Type B pancreatic cell (in vitro differentiated cells): ENCODE measurements at places on chromosomes 5 and 9. TPM values are rescaled to one million over a fixed set of nuclear protein-coding genes. Genes with fewer than 3 reads are reported as not detected.
A peak's percentile ranks its signal among the peaks of the same experiment; 100 is the strongest.

The TMEM252 gene
- 0.67 and 0.80 TPM in 2 replicates for total RNA-seq

The KCNV2 gene
- total RNA-seq, result not detected in 2 replicates

The PFN3 gene
- total RNA-seq, result not detected in 2 replicates

- no peak for DNase-seq
Measured at GRCh38 chr9:111298731-111299598, 31.1 kb downstream of the OR2K2 start.

- no peak for DNase-seq
Measured at GRCh38 chr5:142078221-142078620, 30.4 kb upstream of the NDFIP1 start.

The ASTN2 gene
- 15.9 and 18.0 TPM in 2 replicates for total RNA-seq

The SLC34A1 gene
- 0.12 and 0.22 TPM in 2 replicates for total RNA-seq

DNA sequence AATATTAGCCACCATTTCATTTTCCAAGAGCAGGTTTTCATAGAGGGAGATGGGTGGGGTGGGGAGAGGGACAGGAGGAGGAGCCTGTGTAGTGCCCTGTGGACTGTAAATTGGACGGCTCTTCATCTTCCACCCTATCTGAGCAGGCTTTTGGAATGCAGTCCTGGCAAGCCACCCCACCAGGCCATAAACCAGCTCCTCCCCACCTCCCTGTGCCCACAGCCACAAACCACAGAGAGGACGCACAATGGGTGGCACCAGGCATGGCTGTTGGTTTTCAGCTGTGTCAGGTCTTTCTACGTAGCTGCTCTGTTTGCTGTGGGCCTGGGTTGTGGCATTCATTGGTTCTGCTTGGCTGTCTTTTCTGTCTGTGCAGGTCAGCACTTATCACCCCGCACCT, 58.0 kb downstream of the PLAC8L1 start:
- no peak for DNase-seq

- no peak for DNase-seq
Measured at GRCh38 chr9:111740739-111741138, 54.0 kb downstream of the SHOC1 start.

The F12 gene
- total RNA-seq, result 3.2 and 5.7 TPM in 2 replicates

DNA sequence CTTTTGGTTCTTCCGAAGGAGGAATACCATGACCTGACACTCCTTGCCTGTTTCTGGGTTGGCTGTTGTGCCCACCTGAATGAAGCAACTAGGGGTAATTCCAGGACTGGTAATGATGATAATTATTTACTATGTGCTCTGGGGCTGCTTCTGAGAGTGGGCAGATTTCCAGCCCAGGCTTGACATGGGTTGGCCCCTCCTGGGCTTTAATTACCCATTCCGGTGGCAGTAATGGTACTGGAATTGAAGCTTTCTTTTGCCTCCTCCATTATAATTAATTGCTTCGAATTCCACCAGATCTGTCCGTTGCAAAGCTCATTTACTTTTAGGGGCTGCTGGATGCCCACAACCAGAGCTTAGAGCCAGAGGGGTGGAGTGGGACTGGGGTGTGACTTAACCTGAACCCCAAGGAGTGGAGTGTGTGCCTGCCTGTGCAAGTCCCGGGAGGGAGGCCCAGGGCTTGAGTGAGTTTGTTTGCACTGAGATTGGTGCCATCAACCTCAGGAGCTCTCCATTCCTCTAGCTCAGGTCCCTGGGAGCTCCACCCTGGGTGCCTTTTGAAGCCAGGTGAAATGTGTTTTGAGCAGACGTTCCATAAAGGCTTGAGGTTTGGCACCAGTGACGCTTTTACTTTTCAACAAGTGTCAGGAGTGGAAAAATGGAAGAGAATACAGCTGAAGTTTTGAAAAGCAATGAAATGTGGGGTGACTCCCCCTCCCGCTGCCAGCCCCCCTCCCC, 214.6 kb downstream of the PDZD2 start:
- no peak for DNase-seq

- DNase-seq, result no peak
Measured at GRCh38 chr9:76296561-76297310, 97.5 kb downstream of the RFK start.

DNA sequence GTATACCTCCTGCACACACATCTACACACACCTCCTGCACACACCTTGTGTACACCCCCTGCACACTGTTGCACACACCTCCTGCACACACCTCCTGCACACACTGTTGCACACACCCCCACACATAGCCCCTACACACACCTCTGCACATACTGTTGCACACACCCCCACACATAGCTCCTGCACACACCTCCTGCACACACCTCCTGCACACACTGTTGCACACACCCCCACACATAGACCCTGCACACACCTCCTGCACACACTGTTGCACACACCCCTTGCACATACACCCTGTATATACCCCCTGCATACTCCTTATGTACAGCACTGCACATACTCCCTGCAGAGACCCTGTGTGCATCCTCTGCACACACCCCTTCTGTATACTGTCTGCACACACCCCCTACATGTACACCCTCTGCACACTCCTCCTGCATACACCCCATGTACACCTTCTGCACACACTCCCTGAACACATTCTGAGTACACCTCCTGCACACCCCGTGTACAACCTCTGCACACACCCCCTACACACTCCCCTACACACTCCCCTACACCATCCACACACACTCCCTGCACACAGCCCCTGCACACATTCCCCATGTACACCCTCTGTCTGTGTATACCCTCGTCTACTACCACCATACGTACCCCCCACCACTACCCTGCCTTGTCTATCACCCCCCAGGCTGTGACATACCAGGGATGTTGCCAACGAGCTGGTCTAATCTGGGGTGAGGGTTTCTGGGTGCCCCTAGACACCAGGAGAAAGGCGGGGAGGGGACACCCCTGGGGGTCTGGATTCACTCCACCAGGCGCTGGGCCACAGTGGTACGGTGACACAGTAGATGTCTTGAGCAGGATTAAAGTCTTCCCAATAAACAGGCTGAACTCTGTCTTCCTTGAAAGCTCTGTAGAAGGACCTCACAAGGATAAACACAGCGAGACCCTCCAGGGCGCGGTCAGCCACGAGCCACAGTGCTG, 1.1 kb upstream of the CEP72 start:
- DNase-seq, result peak; percentile 40

- no peak for DNase-seq
Measured at GRCh38 chr5:142246-142810, 49.0 kb upstream of the LRRC14B start.

The SLIT3 gene
- 17.0 and 56.6 TPM in 2 replicates for total RNA-seq

DNA sequence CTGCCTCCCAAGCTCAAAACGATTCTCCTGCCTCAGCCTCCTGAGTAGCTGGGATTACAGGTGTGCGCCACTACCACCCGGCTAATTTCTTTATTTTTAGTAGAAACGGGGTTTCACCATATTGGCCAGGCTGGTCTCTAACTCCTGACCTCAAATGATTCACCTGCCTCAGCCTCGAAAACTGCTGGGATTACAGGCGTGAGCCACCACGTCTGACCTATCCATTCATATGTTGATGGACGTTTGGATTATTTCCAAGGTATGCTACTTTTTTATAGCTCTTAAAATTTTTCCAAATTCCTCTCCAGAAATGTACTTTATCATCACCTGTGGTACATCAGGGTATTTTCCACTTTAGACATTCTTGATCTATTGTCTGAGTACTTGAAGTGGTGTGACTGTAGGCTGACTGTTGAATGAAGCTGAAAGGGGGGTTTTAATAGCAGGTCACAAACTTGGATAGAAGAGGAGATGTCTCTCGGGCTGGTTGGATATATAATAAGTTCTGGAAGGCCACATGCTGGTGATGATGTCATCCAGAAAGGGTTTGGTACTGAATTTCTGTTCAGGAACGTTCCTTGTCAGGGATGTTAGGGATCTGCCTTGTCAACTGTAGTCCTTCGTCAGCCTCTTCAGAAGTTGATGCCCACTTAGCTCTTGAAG, 7.4 kb downstream of the CTNNA1 start:
- no peak for DNase-seq

- no peak for DNase-seq
Measured at GRCh38 chr9:6576987-6577386, 68.5 kb downstream of the GLDC start.

The TAS2R1 gene
- not detected in 2 replicates for total RNA-seq

DNA sequence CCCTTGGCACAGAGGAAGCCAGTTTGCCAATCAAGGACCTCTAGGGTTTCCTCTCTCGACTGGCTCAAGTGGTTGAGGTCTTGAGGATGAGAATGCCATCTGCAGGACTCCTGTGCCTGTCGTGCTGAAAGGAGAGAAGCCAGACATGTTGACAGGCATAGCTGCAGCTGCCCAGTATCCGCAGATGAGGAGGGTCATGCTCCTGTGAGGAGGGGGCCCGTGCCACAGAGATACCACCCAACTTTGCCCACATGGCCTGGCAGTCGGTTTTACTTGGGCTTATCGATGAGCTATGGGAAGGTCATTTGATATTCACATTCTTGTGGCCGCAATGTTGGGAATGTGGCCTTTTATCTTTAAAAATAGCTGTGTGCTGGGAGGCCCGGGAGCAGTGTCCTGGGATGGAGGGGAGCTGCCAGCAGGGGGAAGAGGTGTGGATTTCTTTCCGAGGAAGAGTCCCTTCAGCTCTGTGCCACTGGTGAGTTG, 17.4 kb downstream of the FRMPD1 start:
- no peak for DNase-seq

DNA sequence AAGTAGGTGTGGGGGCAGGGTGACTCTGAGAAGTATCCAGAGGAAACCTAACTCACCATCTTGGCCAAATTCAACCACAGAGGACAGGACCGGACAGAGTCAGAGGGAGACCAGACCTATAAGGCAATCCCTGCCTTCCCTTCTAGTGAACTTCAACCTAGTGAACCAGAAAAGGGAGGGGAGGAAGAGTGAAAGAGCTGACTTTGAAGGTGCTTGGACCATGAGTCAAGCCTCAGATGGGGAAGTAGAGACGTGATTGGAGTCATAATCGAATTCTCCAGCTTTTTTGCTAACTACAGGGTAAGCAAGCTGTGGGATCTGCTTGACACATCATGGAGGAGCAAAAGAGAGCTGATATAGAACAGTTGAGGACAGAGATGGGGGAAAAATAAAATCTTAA, 18.8 kb upstream of the KIF2A start:
- DNase-seq, result no peak

GRCh38 chr5:146365618-146366017, 27.0 kb downstream of the POU4F3 start:
- no peak for DNase-seq

The PCDH12 gene
- total RNA-seq, result not detected in 2 replicates

DNA sequence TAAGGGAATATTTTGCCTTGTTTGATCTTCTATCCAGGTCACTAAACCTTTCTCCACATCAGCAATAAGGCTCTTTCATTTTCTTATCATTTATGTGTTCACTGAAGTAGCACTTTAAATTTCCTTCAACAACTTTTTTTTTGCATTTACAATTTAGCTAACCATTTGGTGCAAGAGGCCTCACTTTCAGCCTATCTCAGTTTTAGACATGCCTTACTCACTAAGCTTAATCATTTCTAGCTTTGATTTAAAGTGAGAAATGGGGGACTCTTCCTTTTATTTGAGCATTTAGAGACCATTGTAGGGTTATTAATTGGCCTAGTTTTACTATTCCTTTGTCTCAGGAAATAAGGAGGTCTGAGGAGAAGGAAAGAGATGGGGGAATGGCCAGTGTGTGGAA, 250.5 kb downstream of the AUH start:
- no peak for DNase-seq

DNA sequence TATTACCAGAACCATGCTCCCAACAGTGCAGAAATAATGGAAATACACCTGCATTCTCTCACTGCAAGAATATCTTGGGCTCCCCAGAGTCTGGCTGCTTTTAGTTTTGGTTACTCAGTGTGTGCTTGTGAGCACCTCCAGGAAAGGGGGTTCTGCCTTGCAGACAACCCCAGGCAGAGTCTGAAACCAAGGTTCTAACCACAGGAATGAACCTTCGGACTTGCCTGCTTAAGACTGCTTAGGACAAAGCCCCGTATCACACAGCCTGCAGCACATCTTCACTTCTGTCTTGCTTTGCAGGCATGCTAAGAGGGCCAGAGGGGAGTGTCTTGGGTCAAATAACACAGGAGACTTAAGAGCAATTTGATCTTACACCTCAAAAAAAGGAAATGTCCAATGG, 94.8 kb upstream of the SPATA31C2 start:
- DNase-seq, result no peak

The TSLP gene
- total RNA-seq, result not detected in 2 replicates

- DNase-seq, result no peak
Measured at GRCh38 chr9:120974181-120974580, 47.6 kb upstream of the TRAF1 start.
